ENCODE measurements at places on chromosomes 12 and 14.

DNA sequence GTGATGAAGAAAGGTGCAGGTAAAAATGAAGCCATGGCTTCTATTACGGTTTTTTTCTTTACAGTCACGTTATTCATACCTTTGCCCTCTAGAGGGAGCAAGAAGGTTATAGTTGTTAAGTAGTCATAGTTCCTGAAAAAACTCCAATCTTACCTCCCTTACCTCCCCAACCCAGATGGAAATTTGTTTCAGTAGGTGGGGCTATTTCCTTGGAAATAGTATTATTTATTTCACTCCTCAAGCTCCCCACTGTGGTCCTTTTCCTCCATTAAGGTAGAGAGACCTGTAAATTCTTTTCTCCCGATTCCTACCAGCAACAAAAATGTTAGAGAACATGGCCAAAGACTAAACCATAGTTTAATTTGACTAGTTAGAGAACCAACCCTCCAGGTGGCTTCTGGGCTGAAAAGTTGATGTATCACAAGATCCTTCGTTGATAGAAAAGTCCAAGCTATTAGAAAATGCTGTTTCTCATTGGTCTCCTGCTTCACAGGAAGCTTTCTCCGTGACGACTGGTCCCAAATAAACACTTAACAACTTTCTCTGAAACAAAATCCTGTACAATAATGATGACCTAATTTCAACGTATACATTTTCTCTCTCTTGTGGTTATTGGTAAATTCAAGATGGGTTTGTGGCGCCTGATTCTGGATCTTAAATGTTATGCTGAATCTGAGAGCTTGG, 43.5 kb downstream of the TMX1 start:
- DNase-seq, result peak; percentile 73

GRCh38 chr14:99715266-99716000, 31.3 kb downstream of the CYP46A1 start:
- DNase-seq, result no peak

DNA sequence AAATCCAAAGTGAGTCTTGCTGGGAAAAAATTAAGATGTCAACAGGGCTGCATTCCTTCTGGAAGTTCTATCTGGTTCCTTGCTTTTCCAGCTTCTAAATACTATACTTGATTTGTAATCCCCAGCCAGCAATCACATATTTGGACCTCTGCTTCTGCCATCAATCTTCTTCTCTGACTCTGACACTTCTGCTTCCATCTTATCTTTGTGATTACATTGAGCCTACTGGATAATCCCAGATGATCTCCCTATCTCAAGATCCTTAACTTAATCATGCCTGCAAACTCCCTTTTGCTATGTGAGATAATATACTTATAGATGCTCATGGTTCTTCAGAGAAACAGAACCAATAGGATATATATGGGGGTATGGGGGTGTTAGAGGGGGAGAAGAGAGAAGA, 49.9 kb upstream of the ZDHHC17 start:
- DNase-seq, result no peak

DNA sequence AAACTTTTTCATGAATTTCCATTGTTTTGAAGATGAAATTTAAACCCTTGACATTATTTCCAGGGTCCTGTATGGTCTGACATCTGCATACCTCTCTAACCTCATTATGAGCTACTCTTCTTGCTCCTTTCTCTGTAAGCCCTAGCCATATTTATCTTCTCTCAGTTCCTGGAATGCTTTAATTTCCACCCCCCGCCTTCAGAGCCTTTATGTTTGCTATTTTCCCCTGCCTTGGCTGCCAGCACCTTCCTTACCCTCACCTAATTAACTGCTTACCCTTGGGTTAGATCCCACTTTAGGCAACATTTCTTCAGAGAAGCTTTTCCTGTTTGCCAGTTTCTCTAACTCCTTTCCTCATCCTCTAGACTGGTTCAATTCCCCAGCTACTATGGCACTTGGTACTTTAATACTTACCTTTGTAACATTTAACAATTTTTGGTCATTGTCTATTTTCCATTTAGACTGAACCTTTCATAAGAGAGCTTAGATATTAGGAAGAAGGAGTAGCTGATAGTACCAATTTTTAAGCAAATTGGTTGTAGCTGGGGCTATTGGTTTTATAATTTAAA, 6.0 kb downstream of the STYX start:
- no peak for DNase-seq

- no peak for DNase-seq
These were observed 218.2 kb downstream of the PRKD1 start for GRCh38 chr14:29709490-29709889.

- no peak for DNase-seq
These were observed 51.8 kb upstream of the LRTM2 start for GRCh38 chr12:1768615-1769014.

GRCh38 chr12:18882690-18883089, 144.8 kb downstream of the CAPZA3 start:
- DNase-seq, result no peak

GRCh38 chr12:90987520-90987919, 17.3 kb downstream of the EPYC start:
- DNase-seq, result no peak

- DNase-seq, result no peak
These were observed 17.7 kb downstream of the NUBPL start for GRCh38 chr14:31578792-31579501.

DNA sequence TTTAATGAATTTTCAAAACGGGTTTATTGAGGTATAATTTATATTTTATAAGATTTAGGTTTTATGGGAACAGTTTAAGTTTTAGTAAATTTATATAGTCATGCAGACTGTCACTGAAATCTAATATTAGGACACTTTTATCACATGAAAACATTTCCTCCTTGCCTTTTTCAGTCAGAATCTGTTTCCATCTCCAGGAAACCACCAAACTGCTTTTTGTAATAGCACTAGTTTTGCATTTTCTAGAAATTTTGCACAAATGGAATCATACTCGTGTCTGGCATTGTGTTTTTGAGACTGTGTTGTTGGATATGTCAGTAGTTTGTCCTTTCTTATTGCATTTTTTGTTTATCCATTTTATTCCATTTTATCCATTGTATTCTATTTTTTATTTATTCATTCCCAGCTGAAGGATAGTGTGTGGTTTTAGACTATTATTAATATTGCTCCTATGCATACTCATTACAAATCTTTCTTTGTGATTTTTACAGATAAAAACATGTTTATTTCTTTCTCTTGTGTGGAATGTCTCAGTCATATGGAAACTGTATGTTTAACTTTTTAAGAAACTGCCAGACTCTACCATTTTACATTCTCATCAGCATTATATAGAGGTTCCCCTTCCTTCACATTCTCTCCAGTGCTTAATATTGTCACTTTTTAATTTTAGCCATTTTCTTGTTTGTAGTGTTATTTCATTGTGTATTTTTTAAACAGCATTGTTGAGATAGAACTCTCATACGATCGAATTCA, 26.5 kb downstream of the PALS1 start:
- DNase-seq, result no peak

DNA sequence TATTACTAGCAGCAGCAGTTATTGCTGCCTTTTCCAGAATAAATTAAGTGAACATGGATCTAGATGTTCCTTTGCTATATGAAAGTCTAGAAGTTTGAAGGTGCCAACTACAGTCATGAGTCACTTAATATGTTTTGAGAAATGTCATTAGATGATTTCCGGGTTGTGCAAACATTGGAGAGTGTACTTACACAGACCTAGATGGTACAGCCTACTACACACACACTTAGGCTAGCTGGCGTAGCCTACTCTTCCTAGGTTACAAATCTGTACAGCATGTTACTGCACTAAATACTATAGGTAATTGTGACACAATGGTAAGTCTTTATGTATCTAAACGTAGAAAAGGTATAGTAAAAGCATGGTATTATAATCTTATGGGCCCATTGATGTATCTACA, 368.1 kb downstream of the PDZRN4 start:
- DNase-seq, result no peak

DNA sequence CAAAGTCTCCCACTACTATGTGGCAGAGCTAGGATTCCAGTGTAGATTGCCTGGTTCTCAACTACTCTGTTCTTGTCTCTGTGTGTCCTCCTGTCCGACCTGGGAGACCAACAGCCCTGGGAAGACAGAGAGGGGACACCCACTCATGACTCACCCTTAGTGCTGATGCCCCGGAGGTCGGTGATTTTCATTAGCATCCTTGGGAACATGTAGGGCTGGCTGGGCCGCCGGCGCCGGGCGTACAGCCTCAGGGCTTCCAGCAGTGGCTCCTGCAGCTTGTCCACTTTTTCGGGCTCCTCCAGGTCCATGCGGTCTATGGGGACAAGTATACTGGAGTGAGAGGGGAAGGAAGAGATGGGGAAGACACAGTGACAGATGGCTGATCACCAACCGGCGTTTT, 5.9 kb upstream of the ITGB7 start:
- peak; percentile 10 for DNase-seq

DNA sequence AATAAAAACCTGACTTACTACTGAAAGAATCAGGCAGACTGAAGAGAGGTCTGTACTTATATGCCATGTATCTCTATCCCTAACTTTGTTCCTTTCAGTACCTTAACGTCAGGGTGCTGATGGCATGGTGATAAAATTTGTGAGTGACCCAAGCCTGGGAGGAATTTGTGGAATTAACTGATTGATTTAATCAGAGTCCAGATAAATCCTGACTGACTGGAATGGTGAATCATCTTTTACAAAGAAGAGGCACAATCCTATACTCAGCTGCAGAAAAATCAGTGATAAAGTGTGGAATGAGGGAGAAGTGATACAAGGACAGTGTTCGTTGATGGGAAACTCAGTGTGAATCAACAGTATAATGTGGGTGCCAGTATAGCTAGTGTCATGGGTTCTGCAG, 3.7 kb downstream of the TDG start:
- DNase-seq, result peak; percentile 9

DNA sequence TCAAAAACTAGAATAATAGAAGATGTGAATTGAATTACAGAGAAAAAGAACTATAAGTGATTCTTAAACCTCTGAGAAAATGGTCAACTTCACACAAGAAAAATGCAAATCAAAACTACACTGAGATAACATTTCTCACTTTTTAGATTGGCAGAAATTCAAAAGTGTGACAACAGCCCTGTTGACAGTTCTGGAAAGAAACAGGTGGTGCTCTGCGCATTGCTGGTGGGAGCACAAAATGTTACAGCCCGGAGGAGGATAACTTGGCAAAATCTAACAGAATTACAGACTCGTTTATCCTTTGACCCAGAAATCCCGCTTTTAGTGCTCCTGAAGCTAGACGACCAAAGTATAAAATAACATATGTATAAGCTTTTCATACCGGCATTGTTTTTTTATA, 222.5 kb upstream of the CNTN1 start:
- no peak for DNase-seq

All from RCC 7860 (cell line).